ENCODE measurements at places on chromosomes 2 and 18. TPM values are rescaled to one million over a fixed set of nuclear protein-coding genes. Genes with fewer than 3 reads are reported as not detected.

FKBP7 gene
- total RNA-seq: 58.6 TPM

ARHGEF33 gene
- total RNA-seq: 0.43 TPM

RGPD6 gene
- total RNA-seq: 25.7 TPM

PCARE gene
- total RNA-seq: not detected

CROCC2 gene
- 0.13 TPM for total RNA-seq

GAL3ST2 gene
- total RNA-seq: 0.46 TPM

RAMP1 gene
- total RNA-seq: 3.7 TPM

RAB6C gene
- not detected for total RNA-seq

LRRC30 gene
- total RNA-seq: not detected

MAPK4 gene
- total RNA-seq: under 0.01 TPM

NOL4 gene
- not detected for total RNA-seq

SCG2 gene
- total RNA-seq: 37.2 TPM

TMEM17 gene
- total RNA-seq: 2.6 TPM

GRB14 gene
- total RNA-seq: 10.4 TPM

PRSS56 gene
- total RNA-seq: not detected

KCNK3 gene
- total RNA-seq: 0.89 TPM

OTOF gene
- total RNA-seq: not detected

HOXD8 gene
- total RNA-seq: 0.46 TPM

CCDC93 gene
- 31.1 TPM for total RNA-seq

Measured in smooth muscle cell of the pulmonary artery (primary cell).